ENCODE measurements at places on chromosomes 2 and 18. TPM values are rescaled to one million over a fixed set of nuclear protein-coding genes. Genes with fewer than 3 reads are reported as not detected.

The CDK15 gene
- total RNA-seq = 0.12 TPM

The CYS1 gene
- total RNA-seq = 0.52 TPM

The REG3G gene
- total RNA-seq = not detected

The MAP3K19 gene
- not detected for total RNA-seq

The RTTN gene
- total RNA-seq = 7.8 TPM

The CD207 gene
- total RNA-seq = not detected

The CNDP1 gene
- total RNA-seq = not detected

The MERTK gene
- total RNA-seq = 5.4 TPM

The SGPP2 gene
- total RNA-seq = 57.1 TPM

The CCDC141 gene
- total RNA-seq = 0.28 TPM

The LINC00305 gene
- not detected for total RNA-seq

The COL6A3 gene
- 23.0 TPM for total RNA-seq

The C18orf54 gene
- 2.7 TPM for total RNA-seq

The OTX1 gene
- total RNA-seq = 1.8 TPM

The SERPINB13 gene
- total RNA-seq = 281 TPM

The POTEE gene
- total RNA-seq = 0.12 TPM

The CFC1 gene
- total RNA-seq = not detected

The CARF gene
- 6.6 TPM for total RNA-seq

The FAM117B gene
- 10.0 TPM for total RNA-seq

The PROKR1 gene
- not detected for total RNA-seq

The LTBP1 gene
- 33.8 TPM for total RNA-seq

The BOLL gene
- not detected for total RNA-seq

The ORC2 gene
- total RNA-seq = 21.8 TPM

The TOGARAM2 gene
- 0.16 TPM for total RNA-seq

The INSIG2 gene
- 6.8 TPM for total RNA-seq

The SERPINB11 gene
- total RNA-seq = 7.1 TPM

The L3MBTL4 gene
- total RNA-seq = 4.8 TPM

The HOXD12 gene
- total RNA-seq = not detected

The SLC8A1 gene
- 1.3 TPM for total RNA-seq

The EGR4 gene
- not detected for total RNA-seq

The PLB1 gene
- total RNA-seq = 1.6 TPM

The PNPT1 gene
- 18.4 TPM for total RNA-seq

The TBC1D8 gene
- total RNA-seq = 17.8 TPM

The DNER gene
- 0.60 TPM for total RNA-seq

The TCF7L1 gene
- 4.5 TPM for total RNA-seq

The NT5DC4 gene
- total RNA-seq = not detected

The ERMN gene
- total RNA-seq = not detected

The ZNF521 gene
- total RNA-seq = 3.3 TPM

The ARHGAP15 gene
- 2.6 TPM for total RNA-seq

Data from esophagus mucosa (tissue), 1 donor.